ENCODE measurements at places on chromosomes 16 and 17.
A peak's percentile ranks its signal among the peaks of the same experiment; 100 is the strongest.

DNA sequence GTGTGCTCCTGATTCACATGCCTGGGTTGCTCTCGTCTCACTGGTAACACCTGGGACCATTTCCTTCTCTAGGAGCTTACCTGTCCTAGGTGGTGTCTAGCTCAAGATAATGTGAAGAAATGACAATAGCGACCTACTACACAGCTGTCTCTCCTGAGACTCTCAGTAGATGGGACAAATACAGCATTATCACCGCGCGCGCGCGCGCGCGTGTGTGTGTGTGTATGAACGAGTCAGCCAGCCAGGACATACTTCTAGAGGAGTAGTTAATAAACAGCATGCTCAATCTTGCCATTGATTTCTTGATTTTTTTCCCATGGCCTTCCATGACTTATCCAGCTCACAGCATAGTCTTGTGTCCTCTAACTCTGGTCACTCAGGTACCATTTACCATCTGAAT, 268.6 kb downstream of the PHKB start:
- no peak for DNase-seq

DNA sequence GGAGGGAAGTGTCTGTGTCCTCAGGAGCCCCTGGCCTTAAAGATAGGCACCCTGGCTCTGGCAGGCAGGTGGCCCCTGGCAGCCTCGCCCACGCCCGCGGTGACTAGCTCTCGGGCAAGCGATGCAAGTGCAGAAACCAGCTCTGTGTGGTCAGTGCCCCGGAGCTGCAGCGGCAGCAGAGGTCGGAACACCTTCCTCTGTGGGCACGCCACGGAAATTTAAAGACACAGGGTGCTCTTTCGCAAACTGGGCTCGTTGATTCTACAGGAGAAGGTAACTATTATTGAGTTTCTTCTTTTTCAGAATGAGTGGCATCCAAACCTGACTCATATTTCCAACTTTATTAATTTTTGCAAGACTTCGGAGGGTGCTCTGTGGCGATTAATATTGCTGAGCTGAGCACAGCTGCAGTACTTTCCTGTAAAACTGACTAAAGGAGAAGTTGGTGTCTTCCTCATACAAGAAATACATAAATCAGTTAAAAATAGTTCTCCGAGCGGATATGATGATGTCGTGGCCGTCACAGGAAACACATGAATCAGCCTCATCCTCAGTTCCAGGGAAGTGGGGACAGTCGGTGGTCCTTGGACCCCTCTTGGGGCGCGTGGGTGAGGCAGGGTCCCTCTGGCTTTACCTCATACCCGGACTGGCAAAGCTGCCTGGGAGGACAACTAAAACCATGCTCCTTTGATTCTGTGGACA, 120.2 kb downstream of the METRNL start:
- DNase-seq: peak; percentile 83

- no peak for DNase-seq
Measured at GRCh38 chr17:57343717-57344116, 87.4 kb downstream of the MSI2 start.

GRCh38 chr16:10728003-10728887, 15.4 kb upstream of the NUBP1 start:
- peak; percentile 36 for DNase-seq

- no peak for DNase-seq
Measured at GRCh38 chr16:58211846-58212245, 13.9 kb upstream of the CSNK2A2 start.

DNA sequence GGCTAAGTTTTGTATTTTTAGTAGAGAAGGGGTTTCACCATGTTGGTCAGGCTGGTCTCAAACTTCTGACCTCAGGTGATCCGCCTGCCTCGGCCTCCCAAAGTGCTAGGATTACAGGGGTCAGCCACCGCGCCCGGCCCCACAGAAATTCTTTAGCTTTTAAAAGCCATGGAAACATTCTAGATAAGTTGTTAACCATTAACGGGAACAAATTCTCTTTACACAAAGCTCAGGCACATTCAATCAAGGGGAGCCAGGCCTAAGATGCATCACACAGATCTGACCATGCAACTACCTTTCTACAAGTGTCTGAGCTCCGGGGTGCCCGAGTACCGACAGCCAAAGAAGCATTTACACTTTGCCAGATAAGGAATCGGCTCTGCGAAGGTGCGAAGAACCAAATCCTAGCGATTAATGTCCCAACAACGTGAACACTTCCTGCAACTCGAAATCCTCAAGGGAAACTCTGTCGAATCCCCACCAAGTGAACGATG, 1.0 kb downstream of the EMC8 start:
- DNase-seq: no peak

DNA sequence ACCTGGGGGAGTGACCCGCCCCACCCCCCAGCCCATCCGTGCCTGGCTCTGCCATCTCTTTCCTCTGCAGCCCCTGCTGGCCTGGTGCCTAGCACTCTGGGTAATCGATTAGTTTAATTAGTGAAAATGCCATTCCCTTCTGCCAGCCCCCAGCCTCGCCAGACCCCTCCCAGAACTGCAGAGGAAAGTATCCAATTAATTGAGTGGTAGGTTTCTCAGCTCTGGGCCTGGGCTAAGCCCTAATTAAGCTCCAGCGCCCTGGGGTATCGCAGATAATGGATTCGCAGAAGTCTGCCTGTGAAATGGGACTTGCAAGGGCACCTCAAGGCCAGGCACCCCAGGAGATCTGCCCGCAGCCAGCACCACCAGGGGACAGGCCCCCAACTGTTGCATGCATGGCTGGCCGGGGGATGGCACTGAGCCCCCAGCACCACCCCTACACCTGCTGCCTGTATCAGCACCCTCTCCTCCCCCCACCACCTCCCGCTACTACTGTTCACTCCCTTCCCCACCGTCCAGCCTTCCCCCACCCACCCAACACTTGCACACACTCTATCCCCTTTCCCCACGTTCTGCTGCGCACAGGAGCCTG, 19.7 kb upstream of the SPPL2C start:
- no peak for DNase-seq

GRCh38 chr16:24346734-24347133, 90.6 kb downstream of the CACNG3 start:
- no peak for DNase-seq

DNA sequence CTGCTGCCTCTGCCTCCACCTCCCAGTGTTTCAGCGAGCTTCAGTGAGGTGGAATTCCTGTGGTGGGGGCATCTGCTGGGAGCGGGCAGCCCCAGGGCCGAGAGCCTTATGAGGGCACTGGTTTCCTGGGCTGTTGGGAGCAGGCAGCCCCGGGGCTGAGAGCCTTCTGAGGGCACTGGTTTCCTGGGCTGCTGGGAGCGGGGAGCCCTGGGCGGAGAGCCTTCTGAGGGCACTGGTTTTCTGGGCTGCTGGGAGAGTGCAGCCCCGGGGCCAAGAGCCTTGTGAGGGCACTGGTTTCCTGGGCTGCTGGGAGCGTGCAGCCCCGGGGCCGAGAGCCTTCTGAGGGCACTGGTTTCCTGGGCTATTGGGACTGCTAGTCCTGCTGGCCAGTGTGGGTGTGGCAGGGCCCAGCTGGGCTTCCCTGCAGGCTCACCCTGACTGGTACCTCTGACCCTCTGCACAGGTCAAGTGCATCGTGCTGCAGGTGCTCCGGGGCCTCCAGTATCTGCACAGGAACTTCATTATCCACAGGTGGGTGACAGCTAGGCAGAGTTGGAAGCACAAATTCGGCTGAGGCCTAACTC, 5.6 kb downstream of the CDK10 start:
- no peak for DNase-seq

GRCh38 chr16:53064081-53064578, 9.3 kb downstream of the CHD9 start:
- no peak for DNase-seq

GRCh38 chr16:15418206-15418605, 16.2 kb upstream of the BMERB1 start:
- no peak for DNase-seq

DNA sequence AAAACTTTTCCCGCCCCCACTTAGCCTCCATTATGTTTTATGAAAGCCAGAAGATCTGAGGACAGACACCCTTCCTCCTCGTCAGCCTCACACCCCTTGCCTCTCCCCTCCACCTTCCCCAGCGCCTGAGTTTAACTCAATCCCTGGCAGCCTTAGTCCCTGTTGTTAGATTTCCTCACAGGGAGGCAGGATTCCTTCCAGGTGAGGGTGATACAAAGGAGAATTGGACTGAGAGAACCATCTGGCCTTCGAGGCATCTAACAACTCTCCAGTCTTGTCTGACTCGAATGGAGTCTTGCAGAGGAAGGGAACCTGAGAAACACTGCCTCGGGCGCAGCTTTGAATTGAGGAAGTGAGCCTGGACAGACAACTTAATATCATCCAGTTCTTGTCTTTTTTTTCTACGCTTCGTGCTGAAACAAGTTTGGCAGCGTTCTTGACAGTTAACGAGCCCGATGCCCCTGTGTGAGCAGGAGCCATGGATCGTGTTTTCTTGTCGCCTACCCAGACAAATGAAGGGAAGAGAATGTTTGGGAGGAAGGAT, 1.3 kb upstream of the ZNF768 start:
- no peak for DNase-seq

DNA sequence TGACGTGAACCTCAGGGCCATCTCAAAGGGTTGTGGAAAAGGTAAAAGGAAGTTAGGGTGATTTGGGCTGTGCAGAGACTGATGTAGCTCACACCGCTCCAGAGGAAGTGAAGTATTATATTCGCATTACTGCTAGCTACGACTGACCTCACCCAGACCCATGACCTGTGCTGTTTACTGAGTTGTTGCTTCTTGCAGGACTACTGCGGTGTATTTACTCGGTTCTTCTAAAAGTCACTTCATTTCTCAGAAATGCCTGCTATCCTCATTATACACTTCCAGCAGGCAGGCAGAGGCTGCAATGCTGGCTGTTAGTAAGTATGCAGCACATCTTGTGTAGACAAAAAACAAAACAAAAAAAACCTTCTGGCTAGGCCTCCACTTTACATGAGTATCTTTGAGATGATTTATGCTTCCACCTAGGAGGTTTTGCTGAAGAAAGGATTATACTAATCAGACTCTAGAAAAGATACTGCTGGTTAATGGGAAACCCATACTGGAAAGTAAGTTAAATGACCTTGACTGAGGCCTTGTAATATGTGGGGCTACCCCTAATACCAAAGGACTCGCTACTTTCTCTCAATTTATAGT, 76.0 kb downstream of the CREBBP start:
- DNase-seq: no peak

DNA sequence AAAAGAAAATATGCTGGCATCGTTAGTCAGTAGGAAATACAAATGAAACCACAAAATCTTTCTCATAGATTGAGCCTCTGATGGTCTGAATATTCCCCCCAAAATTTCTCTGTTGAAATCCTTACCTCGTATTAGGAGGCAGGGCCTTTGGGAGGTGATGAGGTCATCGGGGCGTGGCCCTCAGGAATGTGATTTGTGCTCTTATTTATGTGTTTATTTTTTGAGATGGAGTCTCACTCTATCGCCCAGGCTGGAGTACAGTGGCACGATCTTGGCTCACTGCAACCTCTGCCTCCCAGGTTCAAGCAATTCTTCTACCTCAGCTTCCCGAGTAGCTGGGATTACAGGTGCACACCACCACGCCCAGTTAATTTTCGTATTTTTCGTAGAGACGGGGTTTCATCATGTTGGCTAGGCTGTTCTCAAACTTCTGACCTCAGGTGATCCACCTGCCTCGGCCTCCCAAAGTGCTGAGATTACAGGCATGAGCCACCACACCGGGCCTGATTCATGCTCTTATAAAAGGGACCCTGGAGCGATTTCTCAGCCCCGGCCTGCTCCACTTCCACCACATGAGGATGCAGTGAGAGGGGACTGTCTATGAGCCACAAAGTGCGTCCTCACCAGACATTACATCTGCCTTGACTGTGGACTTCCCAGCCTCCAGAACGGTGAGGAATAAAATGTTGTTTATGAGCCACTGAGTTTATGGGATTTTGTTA, 53.1 kb downstream of the DNAH17 start:
- no peak for DNase-seq

- no peak for DNase-seq
Measured at GRCh38 chr16:24308200-24308599, 52.1 kb downstream of the CACNG3 start.

DNA sequence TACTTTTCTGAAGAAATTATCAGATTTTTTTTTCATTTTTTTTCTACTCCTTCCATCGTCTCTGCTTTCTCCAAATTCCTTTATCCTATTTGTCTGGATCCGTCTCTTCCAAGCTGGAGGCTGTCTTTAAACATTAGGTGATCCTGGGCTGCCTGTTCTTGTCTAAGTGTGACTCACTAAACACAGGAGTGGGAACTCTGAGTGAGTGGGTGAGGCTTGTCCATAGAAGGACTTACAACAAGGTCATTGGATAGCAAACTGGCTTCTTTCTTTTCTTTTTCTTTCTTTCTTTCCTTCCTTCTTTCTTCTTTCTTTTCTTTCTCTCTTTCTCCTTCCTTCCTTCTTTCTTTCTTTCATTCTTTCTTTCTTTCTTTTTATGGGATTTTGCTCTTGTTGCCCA, 18.2 kb downstream of the ALOX15 start:
- DNase-seq: no peak

DNA sequence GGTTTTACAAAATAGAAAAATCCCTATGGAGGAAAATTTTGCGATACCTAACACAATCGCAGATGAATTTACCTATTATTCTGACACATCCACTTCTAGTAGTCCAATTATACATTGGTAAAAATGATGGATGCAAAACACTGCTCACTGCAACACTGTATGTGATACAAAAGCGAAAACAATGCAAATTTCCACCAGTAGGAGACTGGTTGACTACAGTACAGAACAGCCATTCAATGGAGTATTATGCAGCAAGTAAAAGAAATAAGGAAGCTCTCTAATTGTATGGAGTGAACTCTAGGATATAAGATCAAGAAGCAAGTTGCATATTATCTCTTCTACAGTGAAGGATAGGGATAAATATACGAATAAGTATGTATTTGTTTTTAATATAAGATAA, 48.5 kb downstream of the SETD6 start:
- DNase-seq: no peak

DNA sequence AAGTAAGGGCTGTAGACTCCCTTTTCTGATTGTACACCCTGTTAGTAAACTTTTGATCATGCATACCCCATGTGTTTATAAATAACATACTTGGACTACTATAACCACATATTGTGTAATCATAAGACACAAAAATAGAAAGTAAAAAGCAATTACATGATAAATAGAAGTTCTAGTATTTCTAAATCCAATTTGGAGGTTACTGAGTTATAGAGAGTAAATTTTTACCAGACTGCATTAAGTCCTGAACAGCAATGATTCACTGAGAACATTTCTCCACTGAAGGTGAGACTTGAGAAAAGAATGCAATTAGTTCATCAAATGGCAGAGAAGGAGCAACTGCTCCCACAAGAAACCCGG, 7.7 kb upstream of the TBKBP1 start:
- peak; percentile 82 for DNase-seq

- no peak for DNase-seq
Measured at GRCh38 chr17:41544491-41544892, 16.4 kb upstream of the KRT19 start.

- DNase-seq: no peak
Measured at GRCh38 chr17:73591296-73592078, 52.8 kb downstream of the SDK2 start.

All from AG10803 (cell line).